Activated naive CD8-positive, alpha-beta T cell treated with anti-CD3 and anti-CD28 coated beads, Interleukin-2, amount 10 ng/mL, durations not matched to agents 7 days and 5 days (primary cell): ENCODE measurements at places on chromosomes 4 and X. TPM values are rescaled to one million over a fixed set of nuclear protein-coding genes. Genes with fewer than 3 reads are reported as not detected.

Gene ZNF280C
- total RNA-seq = 5.6 TPM

Gene TMEM150C
- not detected for total RNA-seq

Gene MMRN1
- 0.28 TPM for total RNA-seq

Gene PRPS1
- total RNA-seq = 69.2 TPM

Gene GIMD1
- not detected for total RNA-seq

Gene PACRGL
- total RNA-seq = 12.4 TPM

Gene DCAF4L1
- total RNA-seq = 0.23 TPM

Gene DUSP21
- not detected for total RNA-seq

Gene AADAT
- not detected for total RNA-seq

DNA sequence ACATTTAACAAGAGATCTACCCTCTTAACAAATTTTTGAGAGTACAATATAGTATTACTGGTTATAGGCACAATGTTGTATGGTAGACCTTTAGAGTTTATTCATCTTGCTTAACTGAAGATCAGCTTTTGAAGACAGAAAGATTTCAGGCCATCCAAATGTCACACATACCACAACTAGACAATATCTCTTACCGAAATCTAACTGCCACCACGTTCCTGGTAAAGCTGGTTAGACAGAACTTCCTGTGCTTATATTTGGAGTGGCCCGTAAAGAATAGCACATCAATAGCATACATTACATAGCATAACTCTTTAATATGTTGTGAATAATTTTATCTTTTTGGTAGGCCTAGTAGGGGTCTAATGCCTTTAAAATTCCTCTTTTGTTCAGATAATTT lies 29.8 kb upstream of the ARHGEF6 start:
- H3K36me3 ChIP-seq = peaks cover 8% of the 10 kb centered on the region
- peaks cover 15% of the 10 kb centered on the region for H3K4me1 ChIP-seq
- no peak for DNase-seq
- H3K27ac ChIP-seq = peak overlapping the region; percentile 85
- peak overlapping the region; percentile 72 for H3K4me3 ChIP-seq

DNA sequence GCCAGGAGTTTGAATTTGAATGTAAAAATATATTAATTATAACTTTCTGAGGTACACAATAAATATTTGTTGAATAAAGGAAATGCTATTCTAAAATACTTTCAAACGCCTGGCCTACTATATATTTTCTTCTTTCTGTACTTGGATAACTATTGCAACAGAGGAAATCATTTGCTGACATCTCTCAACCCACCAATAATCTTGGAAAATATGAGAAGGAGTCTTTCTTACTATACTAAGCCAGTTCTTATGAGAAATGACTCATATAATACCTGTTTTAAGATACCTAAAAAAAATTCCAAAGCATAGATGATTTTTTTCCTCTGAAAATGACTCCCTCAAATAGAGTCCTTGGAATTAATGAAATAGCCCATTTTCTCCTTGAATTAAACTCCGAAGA lies 64.1 kb downstream of the CAMK2D start:
- DNase-seq = no peak
- H3K4me3 ChIP-seq = no peak overlapping the region
- H3K27me3 ChIP-seq = no peaks in the 10 kb centered on the region
- no peak overlapping the region for H3K27ac ChIP-seq

DNA sequence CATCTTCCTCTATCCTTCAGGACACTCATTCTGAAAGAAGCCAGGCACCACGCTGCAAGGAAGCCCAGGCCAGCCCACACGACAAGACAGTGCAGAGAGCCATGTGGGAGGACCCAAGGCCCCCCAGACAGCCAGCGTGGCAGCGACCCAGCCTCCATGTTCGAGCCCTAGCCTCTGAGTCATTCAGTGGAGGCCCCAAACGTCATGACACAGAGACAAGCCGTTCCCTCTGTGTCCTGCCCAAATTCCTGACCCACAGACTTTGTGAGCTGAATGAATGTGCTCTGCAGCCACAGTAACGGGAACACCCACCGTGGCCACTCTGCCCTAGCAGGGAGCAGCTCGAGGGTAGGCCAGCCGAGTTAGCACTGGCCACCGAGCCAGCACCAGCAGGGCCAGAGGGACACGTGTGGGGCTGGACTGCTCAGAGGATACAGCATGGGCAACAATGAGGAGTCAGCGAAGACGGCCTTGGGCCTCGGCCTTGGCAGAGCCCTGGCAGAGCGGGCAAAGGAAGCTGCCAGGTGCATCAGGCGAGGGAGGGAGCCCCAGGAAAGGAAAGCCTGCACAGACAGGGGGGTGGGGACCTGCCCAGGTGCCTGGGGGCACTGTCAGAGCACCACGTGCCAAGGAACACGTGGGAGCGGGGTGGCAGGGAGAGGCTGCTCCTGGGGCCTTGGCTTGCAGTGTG lies 8.6 kb downstream of the BLOC1S4 start:
- no peak for DNase-seq
- no peaks in the 10 kb centered on the region for H3K36me3 ChIP-seq
- peaks cover 9% of the 10 kb centered on the region for H3K4me1 ChIP-seq
- H3K4me3 ChIP-seq = no peak overlapping the region
- no peak overlapping the region for H3K27ac ChIP-seq

DNA sequence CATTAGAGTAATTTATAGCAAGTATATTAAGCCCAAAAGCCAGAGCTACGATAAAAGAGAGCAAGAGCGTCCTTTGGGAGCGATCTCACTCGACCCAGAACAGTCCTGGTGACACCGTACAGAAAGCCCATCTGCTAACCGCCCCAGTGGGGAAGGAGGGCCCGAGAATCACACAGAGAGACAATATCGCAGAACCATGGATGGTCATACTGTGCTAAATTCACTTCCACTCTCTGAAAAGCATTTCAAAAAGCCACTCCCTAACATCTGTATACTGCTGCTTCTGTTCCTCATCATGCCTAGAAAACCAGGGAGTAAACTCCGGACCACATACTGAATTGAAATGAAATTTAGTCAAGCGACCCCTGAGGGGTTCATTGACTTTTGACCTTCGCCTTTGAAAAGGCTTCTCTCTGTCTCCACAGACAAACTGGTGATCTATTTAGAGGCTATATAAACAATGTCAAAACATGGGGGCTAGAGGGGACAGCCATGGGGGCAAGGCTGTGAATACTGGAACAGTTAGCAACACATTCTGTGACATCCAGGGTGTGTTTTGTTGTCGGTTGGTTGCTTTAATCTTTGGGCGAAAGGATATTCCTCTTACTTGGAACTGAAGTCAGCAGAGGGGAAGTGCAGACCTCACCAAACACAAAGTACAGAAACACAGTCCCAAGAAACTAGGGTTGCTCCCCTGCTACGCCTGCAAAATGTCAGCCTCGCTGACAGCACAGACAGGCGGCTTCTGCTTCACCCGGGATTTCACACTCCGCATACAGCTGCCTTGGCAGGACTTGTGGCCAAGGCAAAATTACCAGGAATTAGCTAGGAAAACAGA lies 129.0 kb upstream of the RASGEF1B start:
- no peak overlapping the region for H3K4me3 ChIP-seq
- no peak for DNase-seq
- H3K4me1 ChIP-seq = peaks cover 2% of the 10 kb centered on the region
- H3K27me3 ChIP-seq = peaks cover 2% of the 10 kb centered on the region

GRCh38 chr4:33133723-33134122 lies 2413.6 kb downstream of the PCDH7 start:
- no peak overlapping the region for H3K4me3 ChIP-seq
- H3K27me3 ChIP-seq = no peaks in the 10 kb centered on the region

- no peaks in the 10 kb centered on the region for H3K36me3 ChIP-seq
- H3K27me3 ChIP-seq = no peaks in the 10 kb centered on the region
- H3K4me3 ChIP-seq = no peak overlapping the region
- no peaks in the 10 kb centered on the region for H3K4me1 ChIP-seq
- DNase-seq = no peak
Measured at GRCh38 chr4:181508601-181509000, 734.6 kb upstream of the TENM3 start.

DNA sequence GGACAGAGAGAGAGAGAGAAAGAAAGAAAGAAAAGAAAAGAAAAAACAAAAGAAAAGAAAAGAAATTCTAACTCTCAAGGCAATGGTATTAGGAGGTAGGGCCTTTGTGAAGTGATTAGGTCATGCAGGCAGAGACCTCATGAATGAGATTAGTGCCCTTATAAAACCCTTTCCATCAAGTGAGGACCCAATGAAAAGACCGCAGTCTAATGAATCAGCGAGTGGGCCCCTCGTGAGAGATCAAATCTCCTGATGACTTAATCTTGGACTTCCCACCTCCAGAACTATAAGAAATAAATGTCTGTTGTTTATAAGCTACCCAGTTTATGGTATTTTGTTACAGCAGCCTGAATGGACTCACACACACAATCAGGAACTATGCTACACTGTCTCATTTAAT lies 16.9 kb downstream of the AASDH start:
- H3K27ac ChIP-seq = no peak overlapping the region
- no peak overlapping the region for H3K4me3 ChIP-seq
- DNase-seq = no peak
- no peaks in the 10 kb centered on the region for H3K27me3 ChIP-seq

DNA sequence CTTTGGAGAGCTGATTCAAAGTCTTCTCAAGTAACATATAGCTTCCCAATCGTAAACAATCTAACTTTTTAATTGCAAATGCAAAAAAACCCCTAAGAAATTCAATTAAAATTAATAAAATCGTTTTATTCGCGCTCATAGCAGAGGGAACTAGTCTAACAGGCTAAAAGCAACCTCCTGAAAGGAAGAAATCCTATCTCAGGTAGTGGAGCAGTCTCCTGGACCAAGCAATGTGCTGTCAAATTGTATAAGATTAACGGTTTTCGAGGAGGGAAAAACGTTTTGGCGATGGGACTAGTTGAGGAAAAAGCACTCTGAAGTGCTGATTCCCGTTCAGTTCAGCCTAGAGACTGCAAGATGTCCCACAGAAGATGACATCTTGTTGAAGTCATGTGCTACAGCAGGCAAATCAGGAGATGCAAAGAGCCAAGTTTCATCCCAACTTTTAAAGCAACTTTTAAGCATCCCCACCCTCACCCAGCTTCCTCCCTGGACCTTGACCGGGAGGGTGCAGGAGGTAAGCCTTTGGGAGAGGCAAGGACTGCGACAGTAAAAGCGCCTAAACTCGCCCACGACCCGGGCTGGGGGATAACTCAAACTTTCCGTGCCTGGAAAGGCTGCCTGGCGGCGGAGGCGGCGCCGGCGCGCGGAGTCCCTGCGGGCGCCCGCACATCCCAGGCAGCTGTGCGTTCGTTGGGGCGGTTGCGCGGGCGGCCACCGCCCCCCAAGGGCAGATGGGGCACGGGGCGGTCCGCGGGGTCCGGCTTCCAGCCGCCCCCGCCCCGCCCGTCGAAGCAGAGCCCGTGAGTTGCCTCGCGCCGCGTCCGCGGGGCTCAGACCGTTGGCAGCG lies 784 bp downstream of the MAP7D3 start:
- H3K27me3 ChIP-seq = no peaks in the 10 kb centered on the region
- peak overlapping the region; percentile 30 for H3K27ac ChIP-seq
- peak; percentile 45 for DNase-seq
- H3K4me3 ChIP-seq = peak overlapping the region; percentile 76

GRCh38 chr4:42715807-42716482 lies 59.0 kb upstream of the ATP8A1 start:
- DNase-seq = no peak
- peaks cover 2% of the 10 kb centered on the region for H3K36me3 ChIP-seq
- no peak overlapping the region for H3K27ac ChIP-seq
- H3K27me3 ChIP-seq = peaks cover 3% of the 10 kb centered on the region

GRCh38 chrX:72340041-72340440 lies 34.3 kb upstream of the CITED1 start:
- H3K4me3 ChIP-seq = no peak overlapping the region
- H3K27ac ChIP-seq = no peak overlapping the region
- peaks cover 10% of the 10 kb centered on the region for H3K36me3 ChIP-seq
- H3K27me3 ChIP-seq = no peaks in the 10 kb centered on the region
- no peak for DNase-seq
- H3K4me1 ChIP-seq = no peaks in the 10 kb centered on the region

- no peak for DNase-seq
- H3K36me3 ChIP-seq = peaks cover 15% of the 10 kb centered on the region
- H3K4me3 ChIP-seq = peak overlapping the region; percentile 78
- H3K27ac ChIP-seq = peak overlapping the region; percentile 95
- no peaks in the 10 kb centered on the region for H3K27me3 ChIP-seq
Measured at GRCh38 chrX:71622032-71622575, 3.8 kb upstream of the CXCR3 start.

DNA sequence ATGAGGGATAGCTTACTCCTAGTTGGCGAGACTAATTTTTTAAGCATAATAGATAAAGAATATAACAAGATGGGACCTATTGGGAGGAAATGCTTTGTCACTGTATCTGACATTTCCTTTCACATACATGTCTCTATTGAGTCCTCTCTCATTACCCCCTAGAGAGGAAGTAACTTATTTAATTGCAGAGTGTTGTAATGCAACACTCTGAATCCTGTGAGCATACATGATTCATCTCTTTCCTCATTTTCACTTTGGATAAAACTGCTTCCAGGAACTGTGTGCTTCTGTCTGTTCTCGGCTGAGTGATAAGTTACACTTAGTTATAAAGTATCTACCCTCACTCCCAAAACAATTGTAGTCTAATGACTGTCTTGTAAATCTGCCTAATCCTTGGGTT lies 266.1 kb upstream of the ANXA10 start:
- H3K4me1 ChIP-seq = no peaks in the 10 kb centered on the region
- DNase-seq = no peak
- H3K4me3 ChIP-seq = no peak overlapping the region
- H3K36me3 ChIP-seq = no peaks in the 10 kb centered on the region
- H3K27ac ChIP-seq = no peak overlapping the region
- H3K27me3 ChIP-seq = no peaks in the 10 kb centered on the region

GRCh38 chr4:52576326-52576725 lies 82.8 kb downstream of the USP46 start:
- no peak overlapping the region for H3K27ac ChIP-seq
- no peaks in the 10 kb centered on the region for H3K4me1 ChIP-seq
- no peaks in the 10 kb centered on the region for H3K36me3 ChIP-seq
- no peak overlapping the region for H3K4me3 ChIP-seq

- H3K4me1 ChIP-seq = peaks cover 19% of the 10 kb centered on the region
- peak overlapping the region; percentile 6 for H3K4me3 ChIP-seq
- peaks cover 95% of the 10 kb centered on the region for H3K27me3 ChIP-seq
Measured at GRCh38 chr4:153789741-153790499, 1.0 kb upstream of the SFRP2 start.

GRCh38 chr4:98148856-98149255 lies 5.6 kb upstream of the STPG2 start:
- DNase-seq = no peak
- H3K4me3 ChIP-seq = peak overlapping the region; percentile 46
- peaks cover 23% of the 10 kb centered on the region for H3K4me1 ChIP-seq
- no peaks in the 10 kb centered on the region for H3K27me3 ChIP-seq
- peak overlapping the region; percentile 59 for H3K27ac ChIP-seq
- peaks cover 5% of the 10 kb centered on the region for H3K36me3 ChIP-seq

DNA sequence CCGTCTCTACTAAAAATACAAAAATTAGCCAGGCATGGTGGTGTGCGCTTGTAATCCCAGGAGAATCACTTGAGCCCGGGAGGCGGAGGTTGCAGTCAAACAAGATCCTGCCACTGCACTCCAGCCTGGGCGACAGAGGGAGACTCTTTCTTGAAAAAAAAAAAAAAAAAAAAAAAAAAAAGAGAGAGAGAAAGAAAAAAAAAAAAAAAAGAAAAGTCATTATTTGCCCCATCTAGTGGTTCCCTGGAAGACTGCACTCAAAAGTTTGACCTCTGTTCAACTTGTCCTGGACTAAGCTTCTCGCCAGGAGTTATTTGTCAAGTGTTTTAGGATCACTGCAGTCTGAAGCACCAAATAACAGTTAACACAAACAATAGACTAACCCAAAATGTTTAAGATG lies 45.3 kb upstream of the KCTD8 start:
- no peaks in the 10 kb centered on the region for H3K27me3 ChIP-seq
- H3K4me3 ChIP-seq = no peak overlapping the region
